ENCODE measurements at places on chromosomes 16 and 17.

- no peak for DNase-seq
Observed at GRCh38 chr17:5226940-5227878, 7.5 kb downstream of the SCIMP start.

GRCh38 chr17:61694095-61694494, 103.1 kb upstream of the NACA2 start:
- DNase-seq, result no peak

GRCh38 chr16:56625943-56626654, 518 bp downstream of the MT1E start:
- DNase-seq, result peak; percentile 86

GRCh38 chr16:78677181-78677731, 577.8 kb downstream of the WWOX start:
- no peak for DNase-seq

DNA sequence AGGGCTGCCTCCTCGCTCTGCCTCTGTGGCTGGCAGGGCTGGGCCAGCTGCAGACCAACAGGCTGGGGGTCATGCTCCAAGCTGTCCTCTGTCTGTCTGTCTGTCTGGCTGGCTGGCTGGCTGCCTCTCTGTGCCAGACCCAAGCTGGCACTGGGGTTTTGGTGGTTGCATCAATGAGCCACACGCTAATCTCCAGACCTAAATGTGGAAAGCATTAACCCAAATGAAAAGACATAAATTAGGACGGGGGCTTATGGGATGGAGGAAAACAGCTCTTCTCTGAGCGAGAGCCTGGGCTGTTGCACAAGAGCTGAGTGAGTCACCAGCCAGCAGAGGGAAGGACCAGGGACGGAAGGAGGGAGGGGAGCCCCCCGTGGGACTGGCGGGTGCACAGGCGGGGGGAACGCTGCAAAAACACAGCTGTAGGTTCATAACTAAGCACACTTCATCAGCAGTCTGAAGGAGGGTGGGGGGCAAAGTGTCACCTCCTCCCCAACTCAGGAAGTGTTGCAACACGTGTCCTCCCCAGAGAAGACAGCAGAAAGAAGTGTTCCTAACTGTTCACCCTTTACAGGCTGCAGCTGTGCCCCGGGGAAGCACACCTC, 83.4 kb downstream of the GAS7 start:
- peak; percentile 94 for DNase-seq

GRCh38 chr16:66435896-66436295, 8.8 kb downstream of the BEAN1 start:
- DNase-seq, result no peak

DNA sequence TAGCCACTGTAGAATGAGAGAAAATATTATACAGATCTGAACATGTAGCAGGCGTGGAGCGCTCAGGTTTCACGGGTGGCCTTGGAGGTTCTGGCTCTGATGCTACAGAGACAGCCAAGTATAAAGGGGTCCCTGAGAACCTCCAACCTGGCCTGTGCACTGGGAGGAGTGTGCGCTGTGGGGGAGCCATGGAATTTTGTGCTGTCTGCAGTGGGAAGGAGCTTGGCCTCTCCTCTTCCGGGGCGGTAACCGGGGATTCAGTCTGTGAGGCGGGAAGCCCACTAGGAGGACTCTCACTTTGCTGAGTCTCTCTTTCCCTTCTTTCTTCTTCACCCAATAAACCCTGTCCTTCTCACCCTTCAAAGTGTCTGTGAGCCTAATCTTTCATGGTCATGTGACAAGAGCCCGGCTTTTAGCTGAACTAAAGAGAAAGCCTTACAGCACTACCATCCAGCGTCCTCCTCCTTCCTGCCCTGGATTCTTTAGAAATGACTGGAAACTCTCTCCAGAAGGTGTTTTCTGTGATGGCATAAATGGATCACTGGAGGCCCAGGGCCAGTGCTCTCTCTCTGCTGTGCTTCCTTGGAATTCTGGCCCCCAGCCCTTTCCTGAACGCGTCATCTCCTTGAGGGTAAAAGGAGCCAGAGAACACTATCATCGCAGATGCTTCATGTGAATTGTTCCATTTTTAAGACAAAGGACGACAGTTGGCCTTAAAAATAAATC, 232.1 kb upstream of the CACNG5 start:
- no peak for DNase-seq

DNA sequence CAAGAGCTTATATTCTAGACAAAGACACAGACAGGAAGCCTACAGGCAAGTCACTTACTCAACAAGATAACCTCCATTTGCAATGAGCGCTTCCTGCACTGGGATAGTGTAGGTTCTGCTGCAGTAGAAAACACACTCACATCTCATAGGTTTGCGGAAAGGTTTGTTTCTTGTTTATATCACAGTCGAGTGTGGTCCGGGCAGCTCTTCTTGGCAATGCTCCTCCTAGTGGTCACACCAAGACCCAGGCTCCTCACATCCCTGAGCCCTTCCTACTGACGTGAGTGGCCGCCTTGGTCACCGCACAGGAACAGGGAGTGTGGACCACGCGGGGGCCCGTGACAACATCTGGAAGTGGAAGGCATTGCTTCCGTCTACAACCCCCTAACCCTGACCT, 48.0 kb upstream of the RBFOX3 start:
- DNase-seq, result peak; percentile 51

DNA sequence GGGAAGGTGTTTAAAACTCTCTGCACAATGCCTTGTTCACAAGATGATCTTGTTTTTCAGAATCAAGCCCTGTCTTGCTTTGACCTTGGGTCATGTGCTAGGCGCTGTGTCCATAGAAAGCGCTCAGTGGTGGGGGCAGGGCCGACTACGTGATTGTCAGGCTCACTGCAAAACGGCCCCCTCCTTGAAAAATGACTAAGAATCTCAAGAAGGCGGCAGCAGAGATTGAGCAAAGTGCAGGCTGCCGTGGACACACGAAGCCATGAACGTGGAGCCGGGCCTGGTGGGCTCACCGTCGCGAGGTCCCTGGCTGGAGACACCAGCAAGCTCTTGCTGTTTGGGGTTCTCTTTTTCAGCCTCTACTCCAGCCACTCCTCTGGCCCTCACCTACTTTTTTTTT, 10.2 kb downstream of the ATP2C2 start:
- DNase-seq, result peak; percentile 23

DNA sequence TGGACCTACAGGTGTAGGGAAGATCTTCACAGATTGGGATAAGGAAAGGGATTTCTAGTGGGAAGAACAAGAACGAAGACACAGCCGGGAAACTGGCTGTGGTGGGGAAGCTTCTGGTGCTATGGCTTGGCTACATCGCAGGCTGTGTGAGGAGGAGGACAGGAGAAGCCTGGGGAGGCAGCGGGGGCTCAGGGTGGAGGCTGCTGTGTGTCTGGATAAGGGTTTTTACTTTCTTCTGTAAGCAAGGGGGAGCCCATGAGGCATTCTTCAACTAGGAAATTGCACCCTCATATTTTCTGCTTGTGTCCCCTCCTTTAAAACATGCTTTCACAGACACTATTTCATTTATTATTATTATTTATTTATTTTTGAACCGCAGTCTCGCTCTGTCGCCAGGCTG, 2.9 kb upstream of the RHBDF2 start:
- no peak for DNase-seq

GRCh38 chr16:12315330-12316136, 339.0 kb downstream of the SNX29 start:
- no peak for DNase-seq

GRCh38 chr16:82832821-82833220, 206.1 kb downstream of the CDH13 start:
- DNase-seq, result no peak
